CD8-positive, alpha-beta memory T cell (primary cell): ENCODE measurements at places on chromosomes 12 and 14.

DNA sequence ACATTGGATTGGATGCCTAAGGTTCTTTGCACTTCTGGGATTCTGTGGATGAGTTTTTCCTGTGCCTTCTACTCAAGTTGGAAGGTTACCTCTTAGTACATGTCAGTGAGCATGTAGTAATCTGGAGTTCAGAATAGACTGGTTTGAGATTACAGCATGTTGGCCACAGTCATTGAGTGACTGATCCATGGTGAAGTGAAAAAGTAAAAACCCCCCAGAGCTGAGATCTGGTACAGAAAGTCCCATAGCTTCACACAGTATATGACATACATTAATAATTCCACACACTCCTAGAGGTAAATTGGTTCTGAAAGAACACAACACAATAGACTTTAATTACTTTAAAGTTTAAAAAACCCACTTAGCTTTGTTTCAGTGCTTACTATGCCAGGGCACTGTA is 11.9 kb upstream of the CCND2 start:
- no peak for DNase-seq

DNA sequence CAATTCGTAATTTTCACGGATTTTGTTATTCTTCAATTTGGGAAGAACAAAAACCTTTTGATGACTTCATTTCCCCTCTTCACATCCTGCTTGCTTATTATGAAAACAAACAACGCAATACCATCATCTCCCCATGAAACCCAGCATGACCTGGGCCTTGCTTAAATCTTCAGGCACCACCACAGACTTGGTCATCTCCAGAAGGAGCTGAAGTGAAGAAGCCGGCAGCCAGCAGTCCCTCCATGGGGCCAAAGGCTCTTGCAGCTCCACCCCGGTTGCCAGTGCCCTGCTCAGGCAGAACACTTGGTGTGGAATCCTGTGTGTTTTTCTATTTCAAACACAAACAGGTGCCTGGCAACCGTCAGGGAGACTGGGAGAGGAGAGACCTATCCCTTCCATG is 982.9 kb upstream of the TMEM132C start:
- no peak for DNase-seq

DNA sequence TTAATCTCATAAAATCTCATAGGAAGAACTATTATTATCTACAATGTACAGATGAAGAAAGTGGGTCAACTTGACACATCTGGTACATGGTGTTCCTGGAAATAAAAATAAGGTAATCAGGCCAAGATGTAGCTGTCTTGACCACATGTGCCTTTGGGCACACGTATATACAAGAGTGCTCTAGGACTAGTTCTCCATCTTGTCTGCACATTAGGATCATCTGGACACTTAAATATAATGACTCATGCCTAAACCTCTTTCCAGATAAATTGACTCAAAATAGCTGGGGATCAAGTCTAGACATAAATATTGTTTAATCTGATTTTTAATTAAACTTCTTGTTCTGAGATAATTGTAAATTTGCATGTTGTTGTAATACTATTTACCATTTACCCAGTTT is 182.6 kb downstream of the CNTN1 start:
- DNase-seq: no peak

- no peak for DNase-seq
Observed at GRCh38 chr12:96403870-96404269, 3.6 kb upstream of the CDK17 start.

GRCh38 chr14:63457498-63457897 is 85.7 kb downstream of the PPP2R5E start:
- DNase-seq: no peak

DNA sequence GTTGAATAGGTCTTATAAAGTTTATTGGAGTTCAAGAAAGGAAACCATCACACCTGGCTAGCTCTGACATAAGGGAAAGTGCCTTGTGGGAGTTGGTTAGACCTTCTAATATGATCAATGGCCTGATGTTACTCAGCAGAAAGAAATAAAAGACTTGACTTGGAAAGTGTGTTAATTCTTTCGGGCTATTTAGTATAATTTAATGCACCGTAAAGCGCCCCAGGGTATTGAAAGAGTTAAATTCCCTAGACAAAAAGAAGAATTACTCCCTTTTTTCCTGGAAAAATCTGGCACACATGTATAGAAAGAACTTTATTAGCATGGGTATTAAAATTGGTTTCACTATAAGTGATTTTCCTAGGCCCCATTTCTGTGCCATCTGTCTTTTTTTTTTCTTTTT is 1125.7 kb upstream of the FLRT2 start:
- DNase-seq: no peak

GRCh38 chr14:94570002-94570400 is 8.8 kb downstream of the SERPINA4 start:
- DNase-seq: no peak

GRCh38 chr12:56299308-56299852 is 750 bp downstream of the CS start:
- peak; percentile 26 for DNase-seq

DNA sequence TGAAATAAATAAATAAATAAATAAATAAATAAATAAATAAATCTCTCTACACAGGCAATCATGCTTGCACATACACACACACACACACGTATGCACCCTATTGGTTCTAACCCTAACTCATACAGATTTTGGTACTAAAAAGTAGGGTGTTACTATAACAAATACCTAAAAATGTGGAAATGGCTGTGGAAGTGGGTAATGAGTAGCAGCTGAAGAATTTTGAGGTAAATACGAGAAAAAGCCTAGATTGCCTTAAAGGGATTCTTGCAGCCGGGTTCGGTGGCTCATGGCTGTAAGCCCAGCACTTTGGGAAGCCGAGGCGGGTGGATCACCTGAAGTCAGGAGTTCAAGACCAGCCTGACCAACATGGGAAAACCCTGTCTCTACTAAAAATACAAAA is 15.7 kb upstream of the SLC2A3 start:
- DNase-seq: no peak

GRCh38 chr12:109548258-109548657 is 25.0 kb downstream of the MMAB start:
- DNase-seq: no peak

DNA sequence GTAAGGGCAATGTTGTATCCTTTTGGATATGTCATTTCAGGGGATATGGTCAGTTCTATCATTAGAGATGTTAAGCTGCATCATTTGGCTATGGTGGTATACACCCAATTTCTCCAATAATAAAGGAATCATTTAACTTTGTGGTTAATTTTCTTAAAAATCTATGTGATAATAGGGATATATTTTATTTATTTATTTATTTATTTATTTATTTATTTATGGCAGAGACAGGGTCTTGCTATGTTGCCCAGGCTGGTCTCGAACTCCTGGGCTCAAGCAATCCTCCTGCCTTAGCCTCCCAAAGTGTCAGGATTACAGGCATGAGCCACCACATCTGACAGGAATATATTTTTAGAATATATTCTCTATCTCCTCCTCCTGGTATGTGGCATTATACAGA is 85.7 kb downstream of the EML5 start:
- no peak for DNase-seq

DNA sequence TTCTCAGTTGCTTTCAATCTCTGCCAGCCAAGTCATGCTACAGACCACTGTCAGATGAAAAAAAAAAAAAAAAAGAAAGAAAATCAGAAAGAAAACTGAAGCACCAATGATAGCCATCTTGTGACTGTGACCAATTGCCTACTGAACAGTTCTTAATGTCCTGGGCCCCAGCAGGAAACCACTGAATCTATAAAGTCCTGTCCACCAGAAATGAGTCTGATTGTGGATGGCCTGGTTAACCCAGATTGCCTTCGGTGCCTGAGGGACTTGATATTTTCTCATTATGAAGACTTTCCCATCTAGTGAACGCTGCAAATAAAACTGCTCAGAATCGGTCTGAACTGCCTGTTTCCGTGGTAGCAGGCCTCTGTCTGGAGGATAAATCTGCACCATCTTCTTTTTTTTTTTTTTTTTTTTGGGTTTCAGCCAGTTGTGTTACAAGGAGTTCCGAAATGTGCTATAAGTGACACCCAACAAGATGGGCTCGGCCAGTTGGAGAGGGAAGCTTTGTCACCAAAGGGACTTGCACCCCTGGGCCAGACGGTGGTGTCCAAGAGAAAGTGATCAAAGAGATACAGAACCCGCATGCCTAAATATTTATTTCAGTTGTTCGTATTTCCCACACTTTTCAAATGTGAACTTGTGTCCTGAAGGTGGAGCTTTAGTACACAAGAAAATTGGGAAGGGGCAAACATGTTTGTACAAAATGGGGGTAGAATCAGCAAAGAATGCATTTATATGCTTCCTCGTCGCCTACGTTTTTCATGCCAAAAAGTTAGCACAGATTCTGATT is 3.0 kb upstream of the PLXNC1 start:
- DNase-seq: no peak

DNA sequence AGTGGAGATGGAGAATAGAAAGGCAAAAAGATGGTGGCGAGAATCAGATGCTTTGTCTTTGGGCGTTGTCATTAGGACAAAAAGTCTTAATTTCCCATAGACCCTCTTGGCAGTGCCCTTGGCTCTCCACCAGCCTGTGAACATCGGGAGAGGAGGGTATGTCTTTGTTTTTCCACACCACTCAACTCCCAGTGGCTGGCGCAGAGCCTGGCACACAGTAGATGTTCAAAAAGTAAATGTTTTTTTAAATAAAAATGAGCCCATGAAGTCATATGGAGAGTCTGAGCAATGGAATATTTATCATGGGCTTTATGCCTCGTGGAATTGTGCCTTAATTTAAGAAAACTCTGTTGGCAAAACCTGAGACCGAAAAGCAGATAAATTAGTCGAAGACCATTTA is 90.4 kb downstream of the SRGAP1 start:
- no peak for DNase-seq

- DNase-seq: no peak
Observed at GRCh38 chr12:26632756-26633155, 200.2 kb downstream of the ITPR2 start.

DNA sequence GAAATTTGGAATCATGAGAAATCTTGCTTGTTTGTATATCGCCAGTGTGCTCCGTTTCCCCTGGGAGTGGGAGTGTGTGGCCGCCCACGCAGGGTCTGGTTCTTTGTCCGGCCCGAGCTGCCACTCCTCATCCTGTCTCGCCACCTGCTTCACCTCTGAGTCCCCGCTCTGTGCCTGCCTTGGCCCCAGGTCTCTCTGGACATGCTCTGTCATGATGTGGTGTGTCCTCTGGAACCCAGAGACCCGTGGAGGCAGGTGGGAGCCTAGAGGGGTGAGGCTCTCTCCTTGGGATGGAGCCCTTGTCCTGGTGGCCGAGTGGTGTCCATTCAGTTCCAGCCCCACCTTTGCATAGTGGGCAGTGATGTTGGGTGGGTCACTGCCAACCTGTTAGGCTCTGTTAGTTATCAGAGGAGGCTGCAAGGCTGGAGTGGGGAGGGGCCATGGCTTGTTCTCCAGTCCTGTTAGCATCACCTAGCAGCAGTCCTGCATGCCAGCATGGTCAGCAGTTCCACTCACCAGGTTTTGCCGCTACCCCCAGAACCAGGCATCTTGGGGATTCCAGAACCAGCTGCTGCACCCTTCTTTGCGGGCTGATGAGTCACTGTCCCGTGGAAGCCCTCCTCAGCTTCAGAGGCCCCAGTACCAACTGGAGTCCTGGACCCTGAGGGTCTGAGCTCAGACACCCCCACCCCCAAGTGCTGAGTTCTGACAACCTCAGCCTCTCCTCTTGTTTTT is 76.5 kb downstream of the EP400 start:
- no peak for DNase-seq

GRCh38 chr12:26878661-26879119 is 45.7 kb upstream of the ITPR2 start:
- no peak for DNase-seq

DNA sequence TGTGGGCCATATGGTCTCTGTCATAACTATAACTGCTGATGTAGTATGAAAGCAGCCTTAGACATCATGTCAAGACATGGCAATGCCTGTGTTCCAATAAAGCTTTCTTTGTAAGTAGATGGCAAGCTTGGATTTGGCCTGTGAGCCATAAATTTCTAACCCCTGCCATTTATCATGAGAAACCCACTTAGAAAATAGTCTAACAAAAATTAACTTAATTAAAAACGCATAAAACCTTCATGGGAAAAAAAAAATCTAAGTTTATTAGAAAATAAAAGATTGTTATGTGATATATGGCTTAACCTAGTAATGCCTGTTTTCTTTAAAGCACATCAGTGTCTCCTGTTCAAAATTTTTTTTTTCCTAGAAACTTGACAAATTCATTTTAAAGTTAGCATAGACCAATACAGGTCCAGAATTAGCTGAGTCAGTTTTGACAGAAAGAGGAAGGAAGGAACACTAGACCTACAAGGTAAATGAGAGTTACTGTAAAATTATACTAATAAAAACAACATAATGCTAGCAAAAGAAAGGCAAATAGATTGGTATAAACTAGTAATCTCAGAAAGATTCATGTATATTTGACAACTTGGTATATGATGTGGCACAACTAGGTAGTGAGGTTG is 68.2 kb downstream of the USP15 start:
- DNase-seq: no peak

GRCh38 chr14:102666635-102667034 is 74.2 kb downstream of the RCOR1 start:
- no peak for DNase-seq

DNA sequence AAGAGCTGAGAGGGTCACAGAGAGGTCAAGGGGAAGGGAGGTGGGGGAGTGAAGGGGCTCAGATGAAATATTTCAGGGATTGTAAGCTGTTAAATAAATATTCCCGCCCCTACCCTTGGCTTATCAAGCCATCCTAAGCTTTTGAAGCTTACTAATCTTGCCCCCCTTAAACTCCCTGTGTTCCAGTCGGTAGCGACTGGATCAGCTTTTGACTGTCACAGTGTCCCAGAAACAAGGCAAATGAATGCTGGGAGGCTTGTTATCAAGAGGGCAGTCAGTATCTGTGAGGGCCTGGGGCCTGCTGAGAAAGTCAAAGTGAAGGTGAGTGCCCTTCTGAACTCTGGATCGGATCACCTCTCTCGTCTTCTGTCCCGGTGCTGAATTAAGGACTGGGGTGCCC is 128.1 kb downstream of the DACT1 start:
- no peak for DNase-seq
